ENCODE measurements at places on chromosomes 4 and X. TPM values are rescaled to one million over a fixed set of nuclear protein-coding genes. Genes with fewer than 3 reads are reported as not detected.

Gene MAGEA11
- not detected for total RNA-seq

Gene RBM47
- 81.2 TPM for total RNA-seq

Gene ARSJ
- 1.8 TPM for total RNA-seq

Gene SOX3
- total RNA-seq, result not detected

Gene CLNK
- under 0.01 TPM for total RNA-seq

Gene LRP2BP
- total RNA-seq, result 0.23 TPM

- H3K27ac ChIP-seq, result no peak overlapping the region
- peaks cover 10% of the 10 kb centered on the region for H3K27me3 ChIP-seq
- no peak for DNase-seq
- H3K36me3 ChIP-seq, result no peaks in the 10 kb centered on the region
Observed at GRCh38 chr4:46387956-46388355, 2.0 kb downstream of the GABRA2 start.

DNA sequence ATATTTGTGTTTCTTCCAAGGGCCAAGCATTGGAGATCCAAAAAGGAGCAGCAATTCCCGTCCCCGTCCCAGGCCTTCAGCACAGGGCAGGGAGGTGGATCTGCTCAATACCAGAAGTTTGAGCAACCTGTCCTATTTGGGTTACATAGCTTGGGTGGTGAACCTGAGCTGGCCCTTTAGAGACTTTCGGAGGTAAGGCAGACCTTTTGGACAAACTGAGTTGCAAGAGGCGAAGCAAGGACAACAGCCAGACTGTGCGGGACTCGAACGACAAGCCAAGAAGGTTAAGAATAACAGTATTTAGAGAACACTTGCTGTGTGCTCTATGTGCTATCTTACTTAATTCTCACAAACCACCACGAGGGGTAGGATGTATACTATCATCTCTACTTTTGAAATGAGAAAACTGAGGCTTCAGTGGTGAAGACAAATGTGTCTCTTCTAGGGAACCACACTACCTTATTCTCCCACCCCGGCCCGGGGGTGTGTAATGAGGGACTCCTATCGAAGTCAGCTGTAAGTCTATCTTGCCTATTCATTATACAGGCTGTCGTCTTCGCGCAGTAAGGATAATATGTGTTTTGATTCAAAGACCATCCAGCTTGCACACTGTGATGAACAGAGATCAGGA, 1.3 kb downstream of the NOP14 start:
- H3K4me3 ChIP-seq, result peak overlapping the region; percentile 95
- peaks cover 16% of the 10 kb centered on the region for H3K4me1 ChIP-seq
- no peak overlapping the region for H3K27ac ChIP-seq
- H3K36me3 ChIP-seq, result peaks cover 3% of the 10 kb centered on the region

- no peak for DNase-seq
- H3K36me3 ChIP-seq, result no peaks in the 10 kb centered on the region
- no peaks in the 10 kb centered on the region for H3K4me1 ChIP-seq
Observed at GRCh38 chr4:160848489-160848888, 1315.3 kb downstream of the FSTL5 start.

DNA sequence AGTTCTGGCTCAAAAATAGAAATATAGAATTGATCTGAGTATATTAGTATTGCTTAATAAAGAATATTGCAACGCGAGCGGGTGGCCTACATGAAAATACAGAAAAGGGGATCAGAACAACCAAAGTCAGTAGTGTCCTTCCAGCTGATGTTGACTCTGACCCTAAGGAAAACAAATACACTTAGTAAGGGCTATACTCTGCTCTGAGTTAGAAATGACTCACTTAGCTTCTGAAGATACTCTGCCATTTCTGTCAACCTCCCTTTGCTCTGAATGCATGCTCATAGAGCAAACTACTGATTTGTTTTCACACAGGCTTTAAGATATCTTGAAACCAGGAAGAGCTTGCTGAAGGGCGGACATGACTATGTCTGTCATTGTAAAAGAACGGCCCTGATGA, 22.6 kb upstream of the NMU start:
- H3K4me3 ChIP-seq, result no peak overlapping the region
- no peak for DNase-seq
- H3K4me1 ChIP-seq, result no peaks in the 10 kb centered on the region
- H3K27ac ChIP-seq, result no peak overlapping the region

- no peak for DNase-seq
- peaks cover 6% of the 10 kb centered on the region for H3K4me1 ChIP-seq
Observed at GRCh38 chrX:46837558-46838485, 979 bp downstream of the RP2 start.

DNA sequence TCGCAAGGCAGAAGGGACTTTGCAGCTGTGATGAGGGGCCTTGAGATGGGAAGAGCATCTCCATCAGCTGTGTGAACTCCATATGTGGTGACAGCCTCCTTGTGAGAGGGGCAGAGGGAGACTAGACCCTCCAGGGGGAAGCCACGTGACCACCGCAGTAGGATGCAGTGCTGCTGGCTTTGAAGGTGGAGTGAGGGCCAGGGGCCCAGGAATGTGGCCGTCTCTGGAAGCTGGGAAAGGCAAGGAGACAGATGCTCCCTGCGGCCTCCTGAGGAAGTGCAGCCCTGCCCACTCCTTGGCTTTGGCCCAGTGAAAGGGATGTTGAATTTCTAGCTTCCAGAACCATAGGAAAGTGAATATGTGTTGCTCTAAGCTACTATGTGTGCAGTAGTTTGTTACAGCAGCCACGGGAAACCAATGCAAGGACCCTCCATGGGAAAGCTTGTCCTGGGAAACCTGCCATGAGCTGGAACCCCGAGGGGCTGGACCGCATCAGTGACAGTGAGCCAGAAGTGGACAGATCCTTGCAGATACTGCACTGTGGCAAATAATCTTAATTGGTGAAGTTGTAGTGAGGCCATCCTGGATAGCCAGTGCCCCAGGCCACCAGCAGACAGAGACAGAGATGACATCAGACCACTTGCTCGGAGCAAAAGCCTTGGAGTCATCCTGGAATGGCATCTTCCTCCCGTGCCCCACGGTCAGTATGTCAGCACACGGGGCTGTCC, 35.4 kb upstream of the SORCS2 start:
- H3K4me1 ChIP-seq, result peaks cover 13% of the 10 kb centered on the region
- no peak overlapping the region for H3K4me3 ChIP-seq
- no peak overlapping the region for H3K27ac ChIP-seq
- H3K27me3 ChIP-seq, result no peaks in the 10 kb centered on the region
- DNase-seq, result no peak

- no peak for DNase-seq
- H3K27me3 ChIP-seq, result no peaks in the 10 kb centered on the region
- no peaks in the 10 kb centered on the region for H3K36me3 ChIP-seq
- H3K4me3 ChIP-seq, result no peak overlapping the region
- H3K4me1 ChIP-seq, result no peaks in the 10 kb centered on the region
Observed at GRCh38 chr4:185914583-185915199, 102.7 kb upstream of the SORBS2 start.

GRCh38 chrX:50814701-50815100, 707 bp upstream of the SHROOM4 start:
- H3K36me3 ChIP-seq, result no peaks in the 10 kb centered on the region
- H3K27me3 ChIP-seq, result no peaks in the 10 kb centered on the region
- H3K27ac ChIP-seq, result no peak overlapping the region

GRCh38 chr4:57110640-57111511, 691 bp upstream of the IGFBP7 start:
- peaks cover 4% of the 10 kb centered on the region for H3K27me3 ChIP-seq
- peak overlapping the region; percentile 84 for H3K27ac ChIP-seq
- peaks cover 19% of the 10 kb centered on the region for H3K4me1 ChIP-seq

DNA sequence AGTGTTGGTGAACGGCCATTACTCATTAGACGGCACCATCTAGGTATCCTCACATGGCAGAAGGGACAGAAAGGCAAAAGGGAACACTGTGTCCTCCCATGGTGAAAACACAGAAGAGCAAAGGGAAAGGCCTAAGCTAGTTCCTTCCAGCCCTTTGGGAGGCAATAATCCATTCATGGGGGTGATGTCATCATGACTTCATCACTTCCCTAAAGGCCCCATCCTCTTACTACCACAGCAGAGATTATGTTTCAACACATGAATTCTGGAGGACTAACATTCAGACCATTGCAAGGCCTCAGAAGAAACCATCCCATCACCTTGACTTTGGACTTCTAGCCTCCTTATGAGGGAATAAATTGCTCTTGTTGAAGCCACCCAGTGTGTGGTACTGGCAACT, 238.2 kb downstream of the MGST2 start:
- H3K4me1 ChIP-seq, result peaks cover 18% of the 10 kb centered on the region
- DNase-seq, result no peak
- no peak overlapping the region for H3K27ac ChIP-seq
- no peak overlapping the region for H3K4me3 ChIP-seq
- H3K27me3 ChIP-seq, result no peaks in the 10 kb centered on the region

DNA sequence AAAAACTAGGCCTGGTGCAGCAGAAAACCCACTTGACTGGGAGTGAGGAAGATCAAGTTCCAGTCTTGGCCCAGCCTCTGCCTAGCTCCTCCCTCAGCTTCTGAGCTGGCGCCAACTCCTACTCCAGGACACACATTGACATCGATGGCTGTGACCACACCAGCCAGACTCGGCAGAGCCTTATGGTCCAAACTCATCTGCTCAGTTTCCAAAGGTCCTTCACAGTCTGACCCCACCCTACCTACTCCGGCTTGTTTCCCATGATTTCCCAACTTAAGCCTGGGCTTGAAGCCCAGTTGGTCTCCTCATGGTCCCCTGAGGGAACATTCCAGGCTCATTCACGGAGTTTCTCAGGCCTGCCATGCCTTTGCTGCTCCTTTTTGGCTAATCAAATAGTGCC, 10.1 kb downstream of the ELF4 start:
- no peaks in the 10 kb centered on the region for H3K36me3 ChIP-seq
- no peaks in the 10 kb centered on the region for H3K4me1 ChIP-seq
- H3K27me3 ChIP-seq, result no peaks in the 10 kb centered on the region
- H3K4me3 ChIP-seq, result no peak overlapping the region
- H3K27ac ChIP-seq, result no peak overlapping the region

GRCh38 chr4:106595906-106596305, 227.3 kb upstream of the GIMD1 start:
- no peak overlapping the region for H3K27ac ChIP-seq
- no peaks in the 10 kb centered on the region for H3K27me3 ChIP-seq
- no peak overlapping the region for H3K4me3 ChIP-seq
- no peak for DNase-seq
- H3K36me3 ChIP-seq, result no peaks in the 10 kb centered on the region
